ENCODE measurements at places on chromosomes 5 and 9.

DNA sequence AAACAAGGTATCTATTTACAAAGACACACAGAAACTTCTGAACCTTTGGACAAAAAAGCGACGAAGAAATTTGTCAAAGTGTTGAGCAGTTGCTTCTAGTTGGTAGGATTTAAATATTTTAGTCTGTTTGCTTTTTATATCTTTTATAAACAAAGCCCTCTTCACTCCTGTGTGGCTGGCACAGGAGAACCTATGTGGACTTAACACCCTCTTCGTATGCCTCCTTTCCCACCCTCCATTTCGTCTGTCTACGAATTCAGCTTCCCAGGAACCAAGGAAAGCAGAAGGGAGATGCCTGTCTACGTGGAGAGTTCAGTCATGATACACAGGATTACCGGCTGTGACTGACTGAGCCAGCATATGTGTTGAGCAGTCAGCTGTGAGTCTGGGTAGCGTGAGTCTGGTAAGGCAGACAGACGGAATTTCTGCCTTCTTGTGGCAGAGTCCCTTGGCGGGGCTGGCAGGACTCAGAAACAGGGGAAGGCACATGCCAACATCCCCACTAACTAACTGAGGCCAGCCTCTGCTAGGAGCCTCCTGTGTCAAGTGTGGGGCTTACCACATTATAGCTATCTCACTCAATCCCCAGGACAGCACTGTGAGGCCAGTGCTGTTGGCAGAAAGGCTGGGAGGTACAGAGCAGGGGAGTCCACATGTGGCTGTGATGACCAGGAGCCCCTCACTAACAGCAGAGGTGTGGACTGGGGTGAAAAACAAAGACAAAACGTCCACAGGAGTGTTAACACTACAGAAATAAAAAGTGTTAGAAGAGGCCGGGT, 13.9 kb upstream of the ZFP62 start:
- no peak for DNase-seq

- DNase-seq = no peak
Observed at GRCh38 chr5:67844924-67845323, 370.6 kb upstream of the PIK3R1 start.

DNA sequence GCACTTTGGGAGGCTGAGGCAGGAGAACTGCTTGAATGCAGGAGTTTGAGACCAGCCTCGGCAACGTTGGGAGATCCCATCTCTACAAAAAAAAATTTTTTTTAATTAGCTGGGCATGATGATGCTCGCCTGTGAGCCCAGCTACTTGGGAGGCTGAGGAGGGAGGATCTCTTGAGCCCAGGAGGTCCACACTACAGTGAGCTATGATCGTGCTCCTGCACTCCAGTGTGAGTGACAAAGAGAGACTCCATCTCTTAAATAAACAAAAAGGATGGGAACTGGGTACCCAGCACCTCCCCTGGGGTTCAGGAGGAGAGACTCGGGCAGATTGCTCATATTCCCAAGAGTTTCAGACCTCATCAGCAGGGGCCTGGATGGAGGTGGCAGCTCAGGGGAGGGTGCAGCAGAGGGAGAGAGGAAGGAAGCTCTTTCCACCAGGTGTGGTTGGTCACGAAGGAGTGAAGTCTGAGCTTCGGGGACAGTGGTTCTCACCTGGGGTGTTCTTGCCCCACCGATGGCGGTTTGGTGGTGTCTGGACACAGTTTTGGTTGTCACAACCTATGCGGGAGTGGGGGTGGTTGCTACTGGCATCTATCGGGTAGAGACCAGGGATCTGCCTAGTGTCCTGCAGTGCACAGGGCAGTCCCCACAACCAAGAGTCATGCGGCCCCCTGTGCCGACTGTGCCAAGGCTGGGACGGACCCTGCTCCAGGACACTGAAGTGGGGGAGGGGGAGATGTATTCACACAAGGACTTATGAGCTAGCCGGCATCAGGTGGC, 72.7 kb downstream of the ANKRD33B start:
- DNase-seq = no peak

DNA sequence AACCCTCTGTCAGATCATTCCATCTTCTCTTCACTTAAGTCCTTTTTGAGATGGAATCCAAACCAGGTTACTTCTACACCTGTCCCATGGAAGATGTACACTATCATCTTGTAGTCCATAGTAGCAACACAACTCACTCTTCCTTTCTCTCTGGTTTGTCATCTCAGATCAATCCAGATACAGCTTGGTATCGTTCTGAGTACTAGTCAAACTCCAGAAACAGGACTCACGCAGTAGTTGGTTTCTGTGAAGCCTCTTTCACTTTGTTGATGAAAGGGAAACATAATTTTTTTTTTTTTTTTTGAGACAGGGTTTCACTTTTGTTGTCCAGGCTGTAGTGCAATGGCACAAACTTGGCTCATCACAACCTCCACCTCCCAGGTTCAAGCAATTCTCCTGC, 484.0 kb downstream of the PRDM9 start:
- no peak for DNase-seq

- peak; percentile 40 for DNase-seq
Observed at GRCh38 chr5:133754575-133755169, 142.3 kb upstream of the FSTL4 start.

DNA sequence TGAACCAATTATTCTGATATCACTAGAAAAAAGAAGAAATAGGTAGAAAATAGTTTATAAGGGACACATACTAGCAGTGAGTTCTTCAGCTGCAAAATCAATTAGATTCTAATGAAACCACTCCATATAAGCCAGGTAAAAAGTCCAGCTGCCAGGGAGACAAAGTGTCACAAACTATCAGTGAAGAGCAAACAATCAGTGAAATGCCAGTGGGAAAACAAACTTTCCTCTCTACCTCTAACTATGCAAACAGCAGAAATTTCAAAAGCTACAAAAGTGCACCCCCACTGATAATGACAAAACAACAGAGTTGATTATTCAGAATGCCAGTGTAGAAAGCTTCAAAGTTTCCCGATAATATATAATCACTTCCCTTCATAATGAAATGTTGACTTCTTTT, 637.2 kb upstream of the ITGA1 start:
- DNase-seq = no peak

DNA sequence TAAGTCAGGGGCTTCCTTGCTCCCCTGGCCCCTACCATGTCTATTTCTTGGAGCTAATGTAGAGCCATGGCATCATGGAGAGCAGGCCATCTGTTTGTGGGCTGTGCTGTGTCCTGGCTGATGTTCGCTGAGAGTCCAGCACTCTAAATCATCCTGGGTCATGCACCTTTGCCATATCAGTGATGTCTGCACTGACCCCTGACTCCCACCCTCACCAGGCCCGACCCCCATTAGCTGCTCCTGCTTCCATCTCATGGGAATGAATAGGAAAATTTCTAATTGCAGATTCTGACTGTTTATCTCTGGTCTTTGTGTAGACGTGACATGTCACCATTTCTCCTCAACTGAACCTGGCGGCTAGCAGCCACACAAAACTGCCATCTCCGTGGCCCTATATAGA, 236.9 kb downstream of the NSG2 start:
- DNase-seq = no peak

- no peak for DNase-seq
Observed at GRCh38 chr5:169856571-169856970, 123.7 kb downstream of the INSYN2B start.

- no peak for DNase-seq
Observed at GRCh38 chr5:53378590-53379247, 101.7 kb upstream of the FST start.
